Activated CD4-positive, alpha-beta T cell treated with anti-CD3 and anti-CD28 coated beads, Interleukin-2, amount 10 ng/mL, durations not matched to agents 7 days and 5 days (primary cell): ENCODE measurements at places on chromosomes 4 and X.

DNA sequence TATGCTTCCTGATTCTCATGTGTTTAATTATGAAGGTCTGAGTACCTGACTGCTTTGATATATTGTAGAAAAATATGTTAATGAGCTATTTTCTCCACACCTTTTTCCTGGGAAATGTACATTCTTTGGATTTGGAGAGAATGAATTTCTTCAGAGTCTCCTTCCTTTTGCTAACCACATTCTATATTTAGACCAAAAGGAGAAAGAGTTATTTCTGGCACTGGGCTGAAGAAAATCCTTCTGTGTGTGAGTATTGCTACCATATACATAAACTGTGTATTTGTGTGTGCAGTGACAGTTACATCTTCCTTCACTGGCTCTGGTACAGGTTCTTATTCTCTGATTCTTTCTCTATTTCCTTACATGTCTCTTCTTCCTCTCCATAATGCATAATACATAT is 44.5 kb upstream of the PGRMC2 start:
- DNase-seq: no peak

DNA sequence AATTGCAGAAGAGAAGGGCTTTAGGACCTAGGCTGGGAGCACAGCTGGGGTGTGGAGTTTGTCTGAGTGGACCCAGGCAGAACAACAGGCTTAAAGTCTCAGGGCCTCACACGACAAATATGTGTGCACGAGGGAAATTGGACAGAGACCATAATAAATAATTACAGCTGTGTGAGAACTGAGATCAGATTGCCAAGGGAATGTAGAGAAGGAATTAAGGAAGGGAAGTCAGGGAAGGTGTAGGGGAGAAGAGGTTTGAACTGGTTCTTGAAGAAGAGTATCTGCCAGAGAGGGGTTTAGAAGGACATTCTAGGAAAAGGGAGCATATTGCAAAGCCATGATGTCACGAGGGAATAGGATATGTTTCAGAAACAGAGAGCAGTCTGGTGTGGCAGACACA is 120.7 kb upstream of the TSPAN5 start:
- DNase-seq: no peak

DNA sequence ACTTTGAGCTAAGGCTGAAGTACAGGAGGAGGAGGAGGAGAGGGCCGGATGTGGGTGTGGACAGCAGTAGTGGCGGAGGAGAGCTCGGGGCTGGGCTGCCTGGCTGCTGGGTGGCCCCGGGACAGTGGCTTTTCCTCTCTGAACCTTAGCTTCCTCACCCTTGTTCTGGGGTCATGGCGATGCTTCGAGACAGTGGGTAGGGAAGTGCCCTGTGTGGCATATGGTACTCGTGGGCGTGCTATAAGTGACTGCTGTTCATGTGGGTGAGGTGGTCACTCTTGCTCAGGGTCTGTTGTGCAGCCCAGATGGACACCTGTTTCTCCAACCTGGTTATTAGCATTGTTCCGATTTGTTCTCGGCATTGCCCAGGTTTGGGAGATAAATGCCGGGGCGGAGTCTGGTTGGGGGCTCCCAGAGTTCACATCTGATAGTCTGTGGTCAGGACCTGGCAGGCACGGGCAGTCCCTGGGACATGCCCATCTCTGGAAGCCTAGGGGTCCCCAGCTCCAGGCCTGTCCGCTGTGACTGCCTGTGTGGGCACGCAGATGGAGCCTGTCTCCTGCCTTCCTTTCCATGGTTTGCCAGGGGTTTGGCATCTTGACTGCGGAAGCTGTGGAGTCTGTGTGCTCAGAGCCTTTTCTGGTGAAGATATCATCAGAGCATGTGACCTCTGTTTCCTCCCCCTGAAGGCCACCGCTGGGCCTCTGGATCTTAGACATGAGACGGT is 4.9 kb upstream of the CPZ start:
- DNase-seq: no peak

DNA sequence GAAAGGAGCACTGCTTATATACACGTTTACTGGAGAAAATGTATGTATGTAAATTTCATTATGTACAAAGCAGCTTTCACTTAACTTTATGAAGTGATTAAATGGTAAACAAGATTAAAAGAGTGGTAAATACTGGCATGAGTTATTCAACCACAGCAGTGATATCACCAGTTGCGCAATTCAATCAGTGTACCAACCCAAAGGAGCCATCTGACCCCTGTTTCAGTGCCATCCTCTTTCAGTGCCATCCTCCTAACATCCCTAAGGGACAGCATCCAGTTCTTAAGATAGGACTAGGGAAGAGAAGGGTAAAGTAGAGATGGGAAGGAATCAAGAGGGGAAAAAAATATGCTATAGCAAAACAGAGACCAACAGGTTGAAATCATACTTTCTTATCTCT is 16.2 kb downstream of the HPF1 start:
- DNase-seq: no peak

DNA sequence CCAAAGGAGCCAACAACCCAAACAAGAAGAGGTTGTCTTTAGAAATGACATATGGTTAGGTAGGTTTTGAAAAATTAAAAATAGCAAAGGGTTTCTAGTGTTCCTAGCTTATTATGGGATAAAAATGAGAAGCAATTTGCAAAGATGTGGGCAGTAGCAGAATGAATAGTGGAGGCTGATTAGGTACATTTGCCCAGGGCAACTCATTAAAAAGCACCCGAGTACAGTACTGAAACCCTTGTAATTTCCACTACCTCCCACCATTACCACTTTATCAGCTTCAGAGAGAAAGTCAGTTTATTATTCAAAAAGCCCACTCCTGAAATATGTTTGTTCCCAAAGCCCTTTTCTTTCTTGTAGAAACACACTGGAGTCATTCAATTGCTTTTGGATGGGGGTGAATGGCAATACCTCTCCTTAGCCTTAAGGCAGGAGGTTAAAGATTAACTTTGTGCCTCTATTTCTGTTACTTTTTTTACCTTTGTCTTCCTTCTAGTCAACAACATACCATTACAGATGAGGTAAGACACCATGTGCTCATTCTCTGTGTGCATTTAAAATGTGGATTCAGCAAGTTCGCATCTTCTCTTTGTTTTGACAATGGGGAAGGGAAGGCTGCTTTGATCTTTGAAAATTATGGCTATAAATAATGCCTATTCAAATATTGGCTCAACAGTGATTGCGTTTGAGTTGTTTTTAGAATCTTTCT is 353.8 kb upstream of the CASK start:
- no peak for DNase-seq

DNA sequence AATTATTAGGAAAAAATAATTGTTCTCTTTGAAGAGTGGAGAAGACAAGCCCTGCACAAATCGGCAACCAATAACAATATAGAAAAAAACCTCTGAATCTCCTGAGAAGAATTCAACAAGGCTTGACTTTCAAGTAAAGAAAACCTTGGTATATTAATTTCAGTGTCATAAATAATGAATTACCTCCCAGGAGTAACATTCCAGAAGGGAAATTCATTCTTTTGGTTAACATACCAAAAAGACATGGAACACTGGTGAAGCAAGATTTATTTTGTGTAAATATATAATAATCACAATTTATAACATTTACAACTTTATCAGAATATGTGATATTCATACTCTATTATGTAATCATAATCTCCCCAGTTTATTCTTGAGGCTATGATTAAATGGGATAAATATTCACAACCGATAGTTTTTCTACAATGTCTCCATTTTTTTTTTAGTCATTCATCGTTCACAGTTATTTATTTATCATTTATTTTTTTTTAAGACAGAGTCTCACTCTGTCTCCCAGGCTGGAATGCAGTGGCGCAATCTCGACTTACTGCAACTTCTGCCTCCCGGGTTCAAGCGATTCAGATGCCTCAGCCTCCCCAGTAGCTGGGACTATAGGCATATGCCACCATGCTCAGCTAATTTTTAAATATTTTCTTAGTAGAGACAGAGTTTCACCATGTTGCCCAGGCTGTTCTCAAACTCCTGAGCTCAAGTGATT is 53.0 kb upstream of the RPS6KA6 start:
- no peak for DNase-seq

DNA sequence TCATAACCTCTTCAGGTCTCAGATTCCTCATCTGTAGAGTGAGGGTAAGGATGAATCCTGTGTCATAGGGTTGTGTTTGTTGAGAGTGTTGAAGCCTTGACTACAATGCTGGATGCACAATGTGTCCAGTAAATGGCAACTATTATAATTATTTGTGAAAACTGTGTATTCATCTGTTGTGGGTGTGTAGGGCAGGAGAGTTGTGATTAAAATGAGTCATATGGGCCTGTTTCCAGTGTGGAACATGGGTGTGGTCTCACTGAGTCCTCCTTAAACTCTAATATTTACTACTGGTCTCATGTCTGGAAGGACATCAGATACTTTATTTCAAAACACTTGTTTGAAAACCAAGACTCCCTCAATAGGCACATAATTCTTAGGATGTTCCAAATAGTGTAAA is 208.5 kb upstream of the CASK start:
- DNase-seq: no peak

- DNase-seq: no peak
Observed at GRCh38 chrX:43450355-43450754, 205.7 kb upstream of the MAOA start.

DNA sequence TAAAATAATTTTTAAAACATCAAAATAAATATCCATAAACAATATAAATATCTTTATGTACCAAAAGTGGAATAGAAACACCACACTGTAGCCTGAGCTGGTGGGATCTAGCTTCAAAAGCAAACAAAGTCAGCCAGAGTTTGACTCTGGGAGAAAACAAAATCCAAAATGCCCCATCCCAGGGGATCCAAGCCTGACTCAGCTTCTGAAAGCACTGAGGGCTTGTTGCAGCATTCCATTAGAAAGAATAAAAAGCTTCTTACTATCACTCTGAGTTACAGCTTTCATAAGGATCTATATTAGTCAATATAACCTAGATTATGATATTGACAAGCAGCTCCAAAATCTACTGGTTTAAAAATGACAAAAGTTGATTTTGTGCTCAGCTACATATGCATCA is 149.7 kb upstream of the ANKRD50 start:
- no peak for DNase-seq

DNA sequence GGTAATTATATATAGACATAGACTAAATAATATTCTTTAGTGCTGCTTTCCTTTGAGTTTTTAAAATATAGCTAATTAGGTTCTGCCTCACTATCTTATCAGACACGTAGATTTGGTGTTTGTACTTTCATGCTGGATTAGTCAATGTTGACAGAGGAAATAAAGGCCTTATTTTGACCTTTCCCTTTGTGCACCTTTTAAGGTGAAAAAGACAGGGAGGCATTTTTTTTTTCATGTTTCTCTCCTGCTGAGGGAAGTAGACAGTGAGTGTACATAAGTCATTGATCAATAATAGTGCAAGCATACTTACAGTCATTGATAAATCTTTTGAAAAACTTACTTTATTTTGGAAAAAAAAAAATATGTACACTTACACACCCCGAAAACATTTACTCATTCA is 467.8 kb downstream of the GRXCR1 start:
- no peak for DNase-seq
